ENCODE measurements at places on chromosomes 11 and 22. TPM values are rescaled to one million over a fixed set of nuclear protein-coding genes. Genes with fewer than 3 reads are reported as not detected.

GRCh38 chr11:34339149-34340064, 18.4 kb downstream of the ABTB2 start:
- no peak for DNase-seq

DNA sequence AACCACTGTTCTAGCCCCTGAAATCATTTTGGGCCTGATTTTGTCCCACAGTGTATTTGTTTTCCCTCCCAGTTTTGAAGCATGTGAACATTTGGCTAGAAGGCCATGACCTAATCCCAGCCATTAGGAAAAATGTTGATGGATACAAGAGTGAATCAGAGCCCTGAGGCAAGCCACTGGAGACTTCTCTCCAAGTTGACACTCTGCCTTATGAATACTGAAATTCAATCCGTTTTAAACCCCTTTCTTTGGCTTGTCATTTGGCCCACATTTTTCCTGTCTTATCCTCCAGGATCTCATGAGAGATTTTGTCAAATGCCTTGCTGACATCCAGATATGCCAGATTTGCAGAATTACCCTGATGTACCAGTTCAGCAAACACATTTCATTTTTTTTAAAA, 158.8 kb downstream of the FAT3 start:
- no peak for DNase-seq

The SMTNL1 gene
- not detected for total RNA-seq

- DNase-seq, result peak; percentile 75
These were observed 4.8 kb downstream of the SDF2L1 start for GRCh38 chr22:21646608-21647590.

GRCh38 chr11:75204012-75204674, 36.4 kb upstream of the TPBGL start:
- no peak for DNase-seq

The EHF gene
- not detected for total RNA-seq

DNA sequence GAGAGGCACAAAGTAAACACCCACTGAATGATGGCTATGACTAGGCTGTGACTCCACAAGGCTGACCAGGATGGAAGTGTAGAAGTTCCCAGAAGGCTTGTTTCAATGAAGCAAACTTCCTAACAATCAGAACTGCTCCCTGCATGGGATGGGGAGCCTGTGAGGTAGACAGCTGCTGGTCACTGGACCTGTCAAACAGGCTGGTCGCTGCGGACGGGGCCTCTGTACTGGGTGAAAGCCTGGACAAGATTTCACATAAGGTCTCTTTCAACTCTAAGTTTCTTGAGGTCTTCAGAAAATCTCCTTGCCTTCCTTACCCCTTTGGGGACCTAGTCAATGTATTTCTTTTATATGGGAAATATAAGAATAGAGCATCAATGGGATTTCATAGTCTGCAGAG, 438.2 kb downstream of the BUD13 start:
- DNase-seq, result no peak

DNA sequence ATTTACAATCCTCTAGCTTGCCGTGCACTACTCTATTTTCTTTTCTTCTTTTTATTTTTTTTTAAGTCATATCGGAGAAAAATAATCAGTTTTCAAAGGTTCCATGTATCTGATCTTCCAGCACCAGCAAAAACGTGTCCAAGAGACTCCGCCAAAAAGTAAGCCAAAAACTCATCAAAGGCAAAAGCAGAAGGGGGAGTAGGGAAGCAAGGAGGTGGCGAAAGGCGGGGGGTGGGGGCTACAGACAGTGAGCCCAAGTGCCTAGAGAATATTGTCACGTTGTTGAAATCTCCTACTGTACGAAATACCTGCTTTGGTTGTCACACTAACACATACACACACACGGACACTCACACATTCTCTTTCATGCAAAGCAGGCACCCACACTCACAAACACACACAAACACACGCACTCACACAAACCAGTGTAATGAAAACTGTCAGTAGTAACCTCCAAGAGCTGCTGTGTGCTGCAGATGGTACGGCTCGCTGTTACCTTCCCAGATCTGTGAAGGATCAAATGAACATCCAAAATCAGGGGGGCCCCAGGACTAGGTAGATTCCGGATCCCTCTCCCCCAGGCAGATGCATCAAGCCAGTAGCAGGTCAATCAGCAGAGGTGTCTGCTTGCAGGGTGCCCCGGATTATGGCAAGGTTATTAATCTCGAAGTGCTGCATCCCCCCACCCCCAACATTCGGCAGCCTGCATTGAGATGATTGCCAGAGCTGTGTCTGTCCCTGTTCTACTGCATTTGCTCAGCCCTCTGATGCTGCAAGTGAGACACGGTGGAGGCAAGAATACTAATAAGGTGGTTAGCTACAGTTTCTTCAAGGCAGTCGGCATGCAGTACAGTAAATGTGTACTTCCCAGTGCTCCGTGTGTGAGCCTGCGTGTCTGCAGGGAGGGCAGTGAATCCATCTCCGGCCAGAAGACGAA, at the start of gene LRRC4C:
TSS of gene LRRC4C (minus strand) at position 188 of the 937 bp plus-strand sequence.
- no peak for DNase-seq
